ENCODE measurements at places on chromosomes 5 and 9.
A peak's percentile ranks its signal among the peaks of the same experiment; 100 is the strongest.

- DNase-seq = peak; percentile 64
Observed at GRCh38 chr9:129412814-129413536, 207.9 kb downstream of the C9orf50 start.

DNA sequence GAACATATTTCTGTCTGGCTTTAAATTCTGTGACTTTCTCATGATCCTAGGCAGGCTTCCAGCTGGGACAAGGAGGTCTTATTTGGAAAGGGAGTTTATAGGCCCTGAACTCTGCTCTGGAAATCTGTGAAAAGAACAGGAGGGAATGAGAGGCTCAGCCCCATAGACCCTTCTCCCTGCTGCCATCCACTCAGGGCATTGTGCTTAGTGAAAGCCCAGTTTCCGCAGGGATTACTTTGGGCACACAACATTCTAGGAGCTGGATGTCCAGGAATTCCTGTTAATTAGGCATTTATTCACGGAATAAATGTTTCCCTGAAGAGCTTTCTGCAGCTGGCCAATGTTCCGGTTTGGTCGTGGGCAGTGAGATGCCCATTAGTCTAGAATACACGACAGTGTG is 32.7 kb upstream of the COL15A1 start:
- DNase-seq = no peak

- DNase-seq = no peak
Observed at GRCh38 chr9:124880501-124880900, 18.6 kb downstream of the ARPC5L start.

DNA sequence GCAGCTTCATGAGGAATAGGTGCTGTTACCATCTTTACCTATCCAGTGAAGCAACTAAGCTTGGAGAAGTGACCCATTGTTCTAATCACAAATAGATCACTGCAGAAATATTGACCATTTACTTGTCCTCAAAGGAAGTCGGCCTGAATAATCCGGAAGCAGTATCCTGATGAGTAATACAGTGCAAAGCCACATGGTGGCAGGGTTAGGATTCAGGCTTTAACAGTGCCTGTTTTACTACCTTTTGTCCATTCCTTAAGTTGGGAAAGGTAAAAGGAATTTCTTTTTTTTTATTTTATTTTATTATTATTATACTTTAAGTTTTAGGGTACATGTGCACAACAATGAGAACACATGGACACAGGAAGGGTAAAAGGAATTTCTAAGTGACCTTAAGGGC is 336.3 kb downstream of the KDM4C start:
- no peak for DNase-seq

- no peak for DNase-seq
Observed at GRCh38 chr9:37449862-37450632, 15.2 kb downstream of the ZBTB5 start.

DNA sequence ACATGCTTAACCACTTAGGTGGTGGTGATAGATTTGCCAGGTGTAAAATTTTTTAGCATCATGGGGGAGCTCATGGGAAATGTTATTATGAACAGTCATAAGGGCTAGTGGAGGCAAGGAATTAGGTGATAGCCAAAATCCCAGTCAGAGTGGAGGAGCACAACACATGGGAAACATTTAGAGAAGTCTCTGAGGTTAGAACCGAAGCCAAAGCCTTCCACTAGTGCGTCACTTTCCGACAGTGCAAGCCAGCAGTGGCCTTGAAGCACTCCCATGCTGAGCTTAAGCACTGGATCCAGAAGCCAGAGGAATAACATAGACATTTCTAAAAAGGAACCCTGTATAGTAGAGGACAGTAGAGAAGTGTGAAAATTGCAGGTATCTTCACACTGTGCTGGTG is 101.5 kb upstream of the SNX2 start:
- peak; percentile 49 for DNase-seq

- DNase-seq = no peak
Observed at GRCh38 chr5:43073597-43074546, 33.8 kb upstream of the ANXA2R start.

GRCh38 chr5:130708754-130709153 is 456.3 kb downstream of the HINT1 start:
- no peak for DNase-seq

DNA sequence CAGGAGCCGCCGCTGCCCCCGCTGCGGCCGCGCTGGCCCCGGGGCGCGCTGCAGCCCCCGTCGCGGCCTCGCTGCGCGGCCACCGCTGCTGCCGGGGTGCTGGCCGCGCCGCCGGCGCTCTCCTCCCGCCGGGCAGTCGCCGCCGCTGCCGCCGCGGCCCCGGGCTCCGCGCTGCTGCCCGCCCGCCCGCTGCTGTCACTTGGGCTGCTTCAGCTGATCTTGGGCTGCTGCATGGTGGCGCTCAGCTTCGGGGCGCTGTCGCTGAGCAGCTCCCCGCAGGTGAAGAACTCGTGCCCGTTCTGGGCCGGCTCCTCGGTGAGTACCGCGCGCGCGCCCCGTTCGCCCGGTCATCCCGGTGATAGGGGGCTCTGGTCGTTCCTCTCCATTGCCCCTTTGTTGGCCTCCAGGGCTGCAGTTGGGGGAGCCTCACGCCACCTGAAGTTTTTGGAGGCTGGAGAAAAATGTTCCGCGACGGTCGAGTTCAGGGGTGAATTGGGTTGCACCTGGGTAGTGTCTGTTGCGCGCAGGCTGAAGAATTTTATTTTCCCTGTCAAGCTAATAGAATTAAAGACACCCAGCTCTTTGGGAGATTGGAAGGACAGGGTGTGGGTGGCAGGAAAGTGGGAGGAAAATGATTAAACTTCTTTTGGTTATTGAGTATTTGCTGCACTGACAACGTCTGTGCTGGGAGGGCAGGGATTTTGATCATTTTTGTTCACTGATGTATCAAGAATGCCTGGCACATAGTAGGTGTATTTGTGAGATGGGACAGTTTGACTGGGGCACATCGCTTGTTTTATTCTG is 596 bp downstream of the ENTREP1 start:
- no peak for DNase-seq

- DNase-seq = peak; percentile 91
Observed at GRCh38 chr9:127519301-127520166, 68.2 kb downstream of the LRSAM1 start.

- DNase-seq = no peak
Observed at GRCh38 chr9:136206602-136207275, 1.8 kb upstream of the LHX3 start.

DNA sequence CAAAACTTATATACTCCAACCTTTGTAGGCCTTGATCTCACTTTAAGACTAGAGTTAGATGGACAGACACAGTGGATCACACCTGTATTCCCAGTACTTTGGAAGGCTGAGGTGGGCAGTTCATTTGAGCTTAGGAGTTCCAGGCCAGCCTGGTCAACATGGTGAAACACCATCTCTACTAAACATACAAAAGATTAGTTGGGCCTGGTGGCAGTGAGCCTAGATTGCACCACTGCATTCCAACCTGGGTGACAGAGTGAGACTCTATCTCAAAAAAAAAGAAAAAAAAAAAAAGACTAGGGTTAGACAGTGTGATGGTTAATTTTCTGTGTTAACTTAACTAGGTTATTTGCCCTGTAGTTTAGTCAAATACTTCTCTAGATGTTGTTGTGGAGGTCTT is 74.1 kb downstream of the CFAP95 start:
- no peak for DNase-seq

DNA sequence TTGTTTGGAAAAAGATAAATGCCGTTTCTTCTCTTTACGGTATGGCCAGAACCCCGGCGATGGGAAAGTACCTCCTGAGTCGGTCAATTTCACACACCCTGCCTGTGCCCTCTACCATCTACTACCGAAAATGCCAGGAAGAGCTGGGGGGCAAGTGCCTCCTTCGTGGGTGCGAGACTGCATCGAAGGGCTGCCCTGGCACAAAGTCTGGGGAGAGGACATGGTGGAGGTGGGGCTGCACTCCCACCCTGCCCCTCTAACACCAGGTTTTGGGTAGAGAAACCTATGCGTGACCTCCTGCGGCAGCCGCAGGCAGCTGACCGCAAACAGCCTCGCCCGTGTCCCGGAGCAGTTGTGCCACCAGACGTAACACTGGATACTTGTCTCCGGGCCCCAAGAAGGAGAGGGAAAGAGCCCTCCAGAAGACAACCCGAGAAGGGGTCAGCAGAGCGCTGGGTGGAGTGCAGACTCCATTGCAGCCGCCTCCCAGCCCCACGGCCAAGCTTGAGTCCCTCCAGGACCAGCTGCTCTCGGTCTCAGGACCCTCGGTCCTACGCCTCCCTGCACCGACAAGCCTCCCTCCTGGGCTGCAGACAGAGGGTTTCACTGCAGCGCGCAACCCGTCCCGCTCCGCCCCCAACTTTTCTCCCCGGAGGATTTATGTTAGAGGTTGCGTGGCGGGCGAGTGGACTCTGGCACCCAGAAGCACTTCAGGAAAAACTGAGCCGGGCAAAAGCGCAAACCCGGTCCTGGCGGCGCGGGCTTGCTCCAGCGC is 823 bp upstream of the PRDM6 start:
- DNase-seq = no peak

DNA sequence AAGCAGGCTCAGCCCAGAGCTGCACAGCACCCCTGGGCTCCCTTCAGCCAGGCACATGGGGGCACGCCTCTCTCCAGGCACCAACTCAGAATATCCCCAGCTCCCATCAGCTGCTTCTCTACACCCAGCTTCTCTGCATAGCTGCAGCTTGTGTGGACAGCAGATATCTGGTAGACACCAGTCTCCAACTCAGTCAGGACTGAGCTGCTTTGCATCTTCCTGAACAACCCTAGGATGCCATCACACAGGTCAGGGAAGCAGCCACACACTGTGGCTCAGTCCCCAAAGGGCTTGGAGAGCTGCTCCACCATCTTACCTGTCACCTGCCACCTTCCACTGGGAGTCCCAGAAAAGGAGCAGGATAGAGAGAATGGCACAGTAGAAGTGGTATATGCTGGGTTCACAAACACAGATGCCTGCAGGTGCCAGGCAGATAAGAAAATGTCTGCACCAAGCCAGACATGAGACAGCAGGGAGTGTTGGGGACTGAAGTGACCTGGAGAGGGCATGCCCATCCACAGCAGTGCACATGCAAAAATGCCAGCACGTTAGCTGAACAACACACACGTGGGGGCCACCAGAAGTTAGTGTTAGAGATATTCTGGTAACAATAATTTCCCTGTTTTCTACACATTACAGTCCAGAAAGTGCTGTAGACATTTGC is 42.0 kb downstream of the THBS4 start:
- no peak for DNase-seq

GRCh38 chr5:24644761-24645160 is at the start of gene CDH10:
CDH10 (minus strand) TSS chr5:24644978; CDS start chr5:24593490, 51,488 bp downstream.
- no peak for DNase-seq

- no peak for DNase-seq
Observed at GRCh38 chr5:149038336-149039080, 24.4 kb downstream of the SH3TC2 start.

- DNase-seq = no peak
Observed at GRCh38 chr5:140297283-140297682, 5.6 kb downstream of the PFDN1 start.

DNA sequence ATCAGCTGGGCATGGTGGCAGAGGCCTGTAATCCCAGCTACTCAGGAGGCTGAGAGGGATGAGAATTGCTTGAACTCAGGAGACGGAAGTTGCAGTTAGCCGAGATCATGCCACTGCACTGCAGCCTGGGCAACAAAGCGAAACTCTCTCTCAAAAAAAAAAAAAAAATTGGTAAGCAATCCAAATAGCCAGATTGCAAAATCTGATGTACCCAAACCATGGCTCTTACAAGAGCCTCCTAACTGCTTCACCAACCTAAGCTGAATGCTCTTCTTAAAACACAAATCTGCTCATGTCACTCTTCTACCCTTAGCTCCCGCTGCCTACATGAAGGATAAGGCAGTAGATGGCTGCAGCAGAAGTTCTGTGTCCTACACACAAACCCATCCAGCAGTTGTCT is 105.9 kb downstream of the MPDZ start:
- DNase-seq = no peak

GRCh38 chr9:23783509-23783908 is 42.5 kb downstream of the ELAVL2 start:
- DNase-seq = no peak

GRCh38 chr9:75891771-75892215 is 1.3 kb downstream of the PCSK5 start:
- no peak for DNase-seq

GRCh38 chr5:172553903-172554302 is 87.2 kb upstream of the NEURL1B start:
- DNase-seq = no peak

GRCh38 chr5:128633901-128634300 is 95.9 kb upstream of the FBN2 start:
- no peak for DNase-seq

Data from GM04504 (cell line).